ENCODE measurements at places on chromosomes 7 and 10. TPM values are rescaled to one million over a fixed set of nuclear protein-coding genes. Genes with fewer than 3 reads are reported as not detected.

DNA sequence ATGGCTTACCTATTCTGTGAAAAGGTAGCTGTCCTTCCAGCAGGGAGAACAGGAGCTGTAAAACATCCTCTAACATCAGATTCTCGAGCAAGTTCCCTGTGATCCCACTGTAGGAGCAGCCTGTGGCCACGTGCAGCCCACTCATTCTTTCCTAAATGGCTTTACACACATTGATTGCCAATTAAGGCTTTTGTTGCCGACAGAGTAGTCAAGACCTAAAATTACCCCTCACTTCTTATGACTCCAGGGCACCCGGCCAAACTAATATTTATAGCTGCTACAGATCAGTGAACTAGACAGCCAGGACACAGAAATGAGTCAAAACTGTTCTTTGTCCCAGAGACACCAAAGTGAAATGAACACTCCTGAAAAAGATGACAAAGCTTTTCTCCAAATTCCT is 832.1 kb downstream of the SORCS3 start:
- DNase-seq: no peak

GRCh38 chr7:148245381-148245780 is 345.2 kb upstream of the C7orf33 start:
- no peak for DNase-seq

The PON1 gene
- 14.8 TPM for total RNA-seq

The CTNNA3 gene
- not detected for total RNA-seq

- DNase-seq: no peak
These were observed 574.6 kb downstream of the GRID1 start for GRCh38 chr10:85791818-85792532.

GRCh38 chr10:59708816-59709394 is 745 bp downstream of the SLC16A9 start:
- peak; percentile 68 for DNase-seq

- DNase-seq: no peak
These were observed 133.0 kb downstream of the PTPRN2 start for GRCh38 chr7:158454631-158455030.

DNA sequence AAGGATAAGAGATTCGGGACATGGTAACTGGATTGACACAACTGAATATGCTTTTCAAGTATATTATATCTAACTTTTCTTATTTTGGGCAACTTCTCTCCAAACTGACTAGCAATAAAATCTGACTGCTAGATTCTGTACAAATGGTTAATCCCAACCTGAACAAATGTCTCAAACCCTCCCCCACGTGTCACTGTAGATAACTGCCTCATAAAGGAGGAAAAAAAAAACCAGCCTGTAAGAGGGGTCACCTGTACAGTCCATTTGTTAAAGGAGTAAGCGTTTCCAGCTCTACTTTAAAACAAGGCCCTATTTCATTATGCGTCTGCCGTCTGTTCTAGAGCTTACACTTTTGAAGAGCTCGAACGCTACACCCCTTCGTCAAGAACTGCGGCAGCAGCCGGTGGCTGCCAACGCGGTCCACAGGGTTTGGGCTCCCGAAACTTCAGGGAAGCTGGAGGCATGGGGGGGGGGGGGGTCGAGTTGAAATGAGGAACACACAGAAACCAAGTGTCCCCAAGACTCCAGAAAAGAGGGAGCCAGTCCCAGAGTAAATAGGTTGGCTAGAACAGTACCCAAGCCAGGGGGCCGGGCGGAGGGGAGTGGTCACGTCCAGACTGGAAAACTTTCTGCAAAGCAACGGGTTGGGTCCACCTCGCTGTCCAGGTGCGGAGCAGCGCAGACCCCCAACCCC is 492 bp downstream of the COG5 start:
- DNase-seq: no peak

The MTG1 gene
- 58.0 TPM for total RNA-seq

- no peak for DNase-seq
These were observed 202.0 kb downstream of the ANK3 start for GRCh38 chr10:60187691-60188090.

The TDRD1 gene
- total RNA-seq: not detected

DNA sequence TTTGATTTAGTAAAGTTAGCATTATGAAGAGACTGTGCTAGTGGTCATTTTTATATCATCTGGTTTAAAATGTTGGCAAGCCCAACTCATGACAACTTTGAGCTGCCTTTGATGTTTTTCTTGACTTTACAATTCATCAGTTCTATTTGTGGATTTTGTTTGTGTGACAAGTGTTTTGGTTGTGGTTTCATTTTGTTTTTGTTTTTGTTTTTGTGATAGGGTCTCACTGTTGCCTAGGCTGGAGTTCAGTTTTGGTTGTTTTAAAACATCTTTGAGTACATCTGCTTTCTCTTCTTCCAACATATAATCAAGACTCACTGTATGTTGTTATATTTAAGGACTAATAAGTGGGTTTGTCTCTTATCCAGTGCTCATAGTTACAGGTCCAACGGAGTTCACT is 17.6 kb upstream of the SFR1 start:
- no peak for DNase-seq

- no peak for DNase-seq
These were observed 589.5 kb downstream of the ARL4A start for GRCh38 chr7:13276977-13277376.

The GNA12 gene
- total RNA-seq: 61.9 TPM

- DNase-seq: no peak
These were observed 76.1 kb downstream of the CUBN start for GRCh38 chr10:17053513-17053912.

DNA sequence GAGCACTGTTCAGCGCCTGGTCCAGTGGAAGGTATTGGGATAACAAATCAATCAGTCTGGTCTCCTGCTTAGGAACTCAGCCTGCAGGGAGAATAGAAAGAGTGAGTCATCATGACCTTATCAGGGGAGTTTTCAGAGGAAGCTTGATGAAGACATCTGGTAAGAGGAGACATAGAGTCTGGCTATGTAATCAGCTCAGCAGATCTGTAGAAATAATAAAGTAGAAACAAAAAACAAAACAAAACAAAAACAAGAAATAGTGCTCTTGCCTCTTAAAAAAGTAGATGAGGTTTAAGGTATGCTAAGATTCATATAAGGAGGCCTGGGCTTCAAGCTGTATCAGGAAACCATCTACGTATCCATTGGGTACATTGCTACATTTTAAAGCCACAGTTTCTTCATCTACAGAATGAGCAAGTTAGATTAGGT is 14.4 kb downstream of the TAS2R41 start:
- no peak for DNase-seq

DNA sequence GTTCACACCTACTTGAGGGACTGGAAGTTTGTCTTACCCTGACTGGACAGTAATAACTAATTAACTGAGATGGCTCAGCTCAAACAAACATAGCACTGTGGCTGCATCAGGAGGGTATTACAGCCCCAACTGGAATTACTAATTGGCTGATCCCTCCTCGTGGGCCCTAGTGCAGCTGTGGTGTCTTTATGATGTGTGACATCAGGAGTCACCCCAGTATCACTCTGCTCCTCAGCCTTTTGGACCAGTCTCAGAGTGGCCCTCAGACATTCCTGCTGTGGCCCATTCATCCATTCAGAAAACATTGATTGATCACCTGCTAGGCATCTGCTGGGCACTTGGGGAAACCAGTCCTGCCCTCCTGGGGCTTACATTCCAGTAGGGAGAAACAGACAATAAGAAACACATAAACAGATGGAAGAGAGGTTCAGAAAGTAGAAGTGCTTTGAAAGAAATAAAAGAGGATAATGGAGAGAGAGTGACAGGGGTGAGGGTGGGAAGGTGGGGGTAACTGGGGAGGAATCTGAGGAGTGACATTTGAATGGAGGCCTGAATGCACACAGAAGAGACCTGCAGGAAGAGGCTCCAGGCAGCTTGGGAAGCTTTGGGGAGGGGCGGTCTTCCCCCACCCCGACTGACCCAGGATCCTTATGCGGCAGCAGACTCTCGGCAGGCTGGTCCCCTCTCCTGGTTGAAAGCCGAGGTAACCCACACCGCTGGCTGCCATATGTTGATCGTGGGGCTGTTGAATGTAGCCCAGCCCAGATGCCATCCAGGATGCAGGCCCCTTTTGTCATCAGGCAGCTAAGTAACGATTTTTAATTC is 113.1 kb downstream of the C10orf105 start:
- DNase-seq: no peak

DNA sequence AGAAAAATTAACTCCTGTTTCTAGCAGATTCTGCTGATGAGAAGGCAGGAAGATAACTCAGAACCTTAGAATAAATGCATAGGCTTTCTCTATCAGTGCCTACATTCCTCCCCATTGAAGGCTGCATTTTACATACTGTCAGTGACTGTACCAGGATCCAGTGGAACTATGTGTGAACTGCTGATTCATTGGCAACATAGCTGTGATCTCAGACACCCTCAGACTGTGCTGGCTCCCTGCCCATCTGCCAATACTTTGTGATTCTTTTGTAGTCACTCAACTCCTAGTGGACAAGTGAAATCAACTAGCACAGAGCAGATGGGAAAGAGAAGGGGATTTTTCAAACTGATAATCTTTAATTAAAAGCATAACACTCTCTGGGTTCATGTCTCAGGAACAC is 375.8 kb downstream of the MDFIC start:
- no peak for DNase-seq

The GPR158 gene
- total RNA-seq: not detected

DNA sequence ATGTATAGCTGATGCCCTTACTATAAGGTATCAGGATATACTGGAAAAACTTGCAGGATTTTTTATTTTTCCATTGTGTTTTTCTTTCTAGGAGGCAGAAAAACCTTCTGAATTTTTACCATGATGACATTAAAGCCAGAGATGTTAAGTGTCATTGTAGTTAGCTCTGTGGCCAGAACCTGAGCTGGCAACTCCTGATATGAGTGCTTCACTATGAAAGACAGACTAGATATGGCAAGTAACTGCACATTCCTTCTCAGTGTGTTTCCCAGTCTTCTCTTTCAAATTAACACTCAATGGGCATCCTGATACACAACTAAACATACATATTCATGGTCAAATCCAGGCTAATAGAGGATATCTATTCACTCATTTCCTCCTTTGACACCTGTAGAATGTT is 166.2 kb downstream of the CTTNBP2 start:
- DNase-seq: no peak

GRCh38 chr10:80394358-80394916 is 13.9 kb upstream of the PRXL2A start:
- DNase-seq: no peak

- DNase-seq: no peak
These were observed 18.0 kb downstream of the DNAJC1 start for GRCh38 chr10:21985541-21985940.

DNA sequence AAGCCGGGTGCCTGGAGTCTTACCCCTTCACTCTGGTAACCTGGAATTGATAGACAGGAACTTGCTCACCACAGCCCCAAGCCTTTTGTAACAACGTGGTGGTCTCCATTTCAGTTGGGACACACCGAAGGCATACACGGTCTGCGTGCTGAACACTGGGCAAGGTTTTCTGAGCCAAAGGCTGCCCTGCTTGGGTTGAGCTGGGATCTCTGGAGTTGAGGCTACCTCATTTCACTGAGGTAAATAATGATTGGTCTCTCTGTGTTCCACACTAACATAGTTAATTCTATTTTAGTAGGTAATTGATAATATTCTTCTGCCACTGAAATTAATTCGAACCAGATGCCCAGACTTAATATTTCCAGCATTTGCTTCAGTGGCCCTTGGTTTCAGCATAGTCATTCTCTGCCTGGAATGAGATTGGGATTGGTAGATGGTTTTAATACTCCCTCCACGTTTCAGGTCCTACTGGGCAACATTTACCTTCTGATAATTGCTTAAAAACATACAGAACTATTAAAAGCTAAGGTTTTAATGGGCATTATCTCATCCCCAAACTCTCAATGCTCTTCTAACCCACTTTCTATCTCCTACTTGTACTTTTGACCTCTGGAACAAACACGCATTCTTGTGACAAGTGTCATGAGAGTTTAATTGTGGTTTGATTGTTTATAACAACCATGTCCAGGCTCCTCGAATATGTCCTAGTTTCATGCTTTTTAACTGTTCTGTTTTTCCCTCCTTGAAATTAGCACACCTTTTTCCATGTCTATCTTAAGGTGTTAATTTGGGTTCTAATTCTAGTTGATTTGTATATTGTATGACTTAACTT is 202.3 kb upstream of the KLF6 start:
- no peak for DNase-seq

The GRID2IP gene
- total RNA-seq: 1.8 TPM

DNA sequence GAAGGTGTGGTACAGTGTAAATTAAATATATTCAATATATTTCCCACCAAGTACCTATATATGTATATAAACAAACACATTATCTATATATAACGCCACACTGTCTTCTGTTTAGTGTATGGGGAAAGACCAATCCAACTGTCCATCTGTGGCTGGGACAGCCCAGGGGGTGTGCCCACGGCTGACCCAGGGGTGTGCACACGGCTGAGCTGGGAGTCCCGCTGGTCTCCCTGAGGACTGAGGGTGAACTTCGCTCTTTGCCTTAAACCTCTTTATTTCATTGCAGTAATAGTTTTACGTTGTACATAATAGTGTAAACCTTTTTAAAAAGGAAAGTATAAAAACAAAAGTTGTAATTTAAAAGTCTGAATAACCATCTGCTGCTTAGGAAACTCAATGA is 6.3 kb downstream of the EN2 start:
- no peak for DNase-seq

GRCh38 chr7:32381024-32381601 is 109.1 kb downstream of the LSM5 start:
- no peak for DNase-seq

DNA sequence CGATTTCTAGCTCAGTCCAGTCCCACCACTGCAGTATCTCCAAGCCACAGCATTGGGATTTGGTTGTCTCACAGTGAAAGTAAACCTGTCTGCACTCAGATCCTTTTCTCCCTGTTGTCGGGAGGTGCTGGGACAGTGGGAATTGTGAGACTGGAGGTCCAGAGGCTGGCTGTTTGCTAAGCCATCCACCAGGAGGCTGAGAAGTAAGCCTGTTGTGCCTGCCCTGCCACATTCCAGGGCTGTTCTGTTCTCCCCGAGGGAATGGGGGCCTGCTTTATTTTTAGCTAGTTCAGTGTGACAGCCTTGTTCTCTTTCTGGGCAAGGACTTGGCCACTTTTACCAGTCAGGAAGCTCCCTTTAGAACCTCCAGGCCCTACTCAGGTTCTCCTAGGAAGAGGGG is 54.9 kb downstream of the HK1 start:
- no peak for DNase-seq

DNA sequence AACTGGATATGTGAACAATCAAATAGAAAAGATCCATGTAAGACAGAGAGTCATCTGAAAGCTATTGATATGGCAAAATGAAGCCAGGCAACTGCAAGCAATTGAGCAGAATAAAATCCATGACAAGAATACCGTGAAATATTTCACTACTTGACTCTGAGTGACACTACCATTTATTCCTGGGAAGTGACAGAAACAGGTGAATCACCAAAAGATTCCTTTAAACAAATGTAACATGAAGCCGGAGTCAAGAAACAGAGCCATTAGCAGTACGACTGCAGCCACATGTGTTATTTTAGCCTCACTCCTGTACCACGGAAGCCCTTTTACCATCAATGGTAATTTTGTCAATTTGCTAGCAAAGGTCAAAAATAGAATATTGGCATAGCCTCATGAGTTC is 197.7 kb upstream of the POT1 start:
- DNase-seq: no peak

DNA sequence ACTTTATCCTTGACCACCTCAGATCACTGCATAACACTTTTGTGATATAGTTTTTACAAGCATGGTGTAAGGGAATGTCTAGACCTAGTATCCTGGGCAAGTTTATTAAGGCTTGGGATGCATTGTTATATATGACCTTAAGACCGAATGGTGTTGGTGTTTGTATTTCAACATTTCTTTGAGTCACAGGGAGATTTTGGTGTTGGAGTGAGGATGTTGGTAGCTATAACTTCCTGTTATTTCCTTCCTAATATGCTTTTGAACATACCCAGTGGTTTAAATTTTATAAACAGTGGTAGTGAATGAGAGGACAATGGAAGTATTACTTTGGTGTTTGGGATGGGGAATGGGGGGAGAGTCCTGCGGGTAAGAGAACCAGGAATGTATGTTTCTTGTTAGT is 2.6 kb downstream of the EXOC4 start:
- no peak for DNase-seq

All from adrenal gland (tissue), 19 donors.